Ammon's horn (tissue), 1 donor: ENCODE measurements at places on chromosomes 6 and 20.

DNA sequence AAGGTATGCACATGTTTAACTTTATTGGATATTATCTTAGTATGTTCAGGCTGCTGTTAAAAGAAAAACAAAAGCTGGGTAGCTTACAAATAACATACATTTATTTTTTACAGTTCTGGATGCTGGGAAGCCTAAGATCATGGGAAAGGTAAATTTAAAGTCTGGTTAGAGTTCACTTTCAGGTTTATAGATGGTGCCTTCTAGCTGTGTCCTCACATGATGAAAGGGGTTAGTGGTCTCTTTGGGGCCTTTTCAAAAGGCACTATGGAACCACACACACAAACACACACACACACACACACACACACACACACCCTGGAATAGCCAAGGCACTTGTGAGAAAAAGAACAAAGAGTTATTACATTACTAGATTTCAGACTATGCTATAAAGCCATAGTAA, 805.8 kb upstream of the GJE1 start:
- DNase-seq, result no peak

DNA sequence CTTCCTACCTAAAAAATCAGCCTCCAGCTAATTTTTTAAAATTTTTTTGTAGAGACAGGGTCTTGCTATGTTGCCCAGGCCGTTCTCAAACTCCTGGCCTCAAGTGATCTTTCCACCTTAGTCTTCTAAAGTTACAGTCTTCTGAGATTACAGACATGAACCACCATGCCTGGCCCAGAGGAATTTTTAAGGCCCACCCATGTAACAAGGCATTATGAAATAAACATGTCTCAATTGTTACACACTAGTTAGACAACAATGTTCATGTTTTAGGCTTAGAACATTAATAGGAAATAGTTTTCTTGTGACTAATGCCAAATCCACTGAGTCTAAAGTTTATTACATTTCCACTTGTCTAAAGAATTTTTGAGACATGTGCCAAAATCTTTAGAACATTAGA, 221.2 kb downstream of the LAMA2 start:
- DNase-seq, result no peak

GRCh38 chr6:121351916-121352315, 17.6 kb upstream of the TBC1D32 start:
- DNase-seq, result no peak

- no peak for DNase-seq
These were observed 228.4 kb upstream of the RSPO3 start for GRCh38 chr6:126890055-126890454.

GRCh38 chr6:125539892-125540291, 209.5 kb upstream of the HEY2 start:
- DNase-seq, result no peak

DNA sequence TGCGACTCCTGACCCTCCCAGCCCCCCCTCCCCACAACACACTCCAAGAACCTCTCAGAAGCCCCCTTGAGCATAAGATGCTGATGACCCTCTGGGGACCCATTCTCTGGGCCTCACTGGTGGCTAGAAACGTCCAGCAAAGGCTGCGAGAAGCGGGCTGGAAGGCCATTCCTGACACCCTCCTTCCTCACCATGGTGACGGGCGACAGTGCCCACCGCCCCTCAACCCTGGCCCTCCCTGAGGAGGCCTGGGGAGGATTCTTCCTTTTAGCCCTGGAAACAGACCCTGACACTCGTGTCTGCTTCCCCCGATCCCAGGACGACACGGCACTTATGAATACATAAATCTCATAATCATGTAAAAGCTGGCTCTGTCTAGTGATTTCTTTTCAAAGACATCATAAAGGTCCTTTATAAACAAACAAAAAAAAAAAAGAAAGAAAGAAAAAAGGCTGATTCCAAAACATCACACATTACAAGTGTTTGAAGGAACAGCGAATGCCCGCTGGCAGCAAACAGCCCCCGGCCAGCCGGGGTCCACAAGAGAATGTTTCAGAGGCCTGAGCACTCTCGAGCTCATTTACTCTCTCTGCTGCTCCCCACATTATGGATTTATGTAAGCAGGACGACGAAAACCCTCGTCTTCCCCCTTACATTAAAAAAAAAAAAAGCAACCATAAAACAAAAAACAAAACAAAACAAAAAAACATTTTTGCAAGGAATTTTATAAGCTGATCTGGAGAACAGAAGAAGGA, 40.7 kb downstream of the PREX1 start:
- no peak for DNase-seq

GRCh38 chr6:41780551-41781365, at the start of gene PRICKLE4:
Gene PRICKLE4 (plus strand): TSS chr6:41780782. CDS start chr6:41783474, 2,692 bp downstream.
- peak; percentile 40 for DNase-seq

GRCh38 chr6:143050509-143050908, 10.2 kb upstream of the AIG1 start:
- DNase-seq, result no peak

GRCh38 chr20:45059022-45059728, 41.8 kb downstream of the KCNS1 start:
- peak; percentile 80 for DNase-seq

- DNase-seq, result no peak
These were observed 20.6 kb downstream of the RBCK1 start for GRCh38 chr20:428658-429200.

DNA sequence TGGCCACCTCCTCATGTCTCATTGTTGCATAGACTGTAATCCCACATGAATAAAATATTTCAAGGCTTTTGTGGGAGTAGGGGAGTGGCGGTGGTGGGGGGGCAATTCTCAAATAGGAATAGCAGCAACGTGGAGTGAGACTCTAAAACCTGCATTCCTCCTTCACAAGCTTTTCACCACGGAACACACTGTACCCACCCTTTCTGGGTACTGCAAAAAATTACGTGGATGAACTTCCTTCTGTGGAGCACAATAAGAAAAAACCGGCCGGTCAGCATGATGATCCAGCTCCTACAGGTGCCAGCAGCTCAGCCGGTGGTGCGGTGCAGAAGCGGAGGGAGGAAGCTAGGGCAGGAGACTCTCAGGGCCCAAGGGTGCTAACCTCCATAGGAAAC, 930 bp upstream of the RRAGD start:
- peak; percentile 11 for DNase-seq

GRCh38 chr6:37930288-37930971, 110.9 kb downstream of the ZFAND3 start:
- DNase-seq, result no peak

DNA sequence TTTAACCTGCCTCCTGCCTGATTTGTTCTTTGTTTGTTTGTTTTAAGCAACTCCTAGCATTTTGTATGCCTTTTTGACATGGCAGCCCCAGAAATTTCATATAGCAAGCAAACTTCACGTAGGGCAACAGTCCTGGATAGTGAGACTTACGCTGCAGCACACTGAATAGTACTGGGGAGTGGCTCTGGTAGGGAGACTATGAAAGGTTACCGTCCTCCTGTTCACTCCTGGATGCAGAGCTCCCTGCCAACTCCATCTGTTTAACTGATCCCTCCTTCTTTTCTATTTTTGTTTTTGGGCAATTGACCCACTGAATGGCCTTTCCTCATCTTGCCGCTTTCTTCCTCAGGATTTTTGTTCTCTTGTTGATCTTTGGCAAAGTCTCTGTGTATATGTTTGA, 44.5 kb upstream of the BMP6 start:
- DNase-seq, result no peak

GRCh38 chr6:81638366-81638765, 114.1 kb downstream of the TENT5A start:
- DNase-seq, result no peak

DNA sequence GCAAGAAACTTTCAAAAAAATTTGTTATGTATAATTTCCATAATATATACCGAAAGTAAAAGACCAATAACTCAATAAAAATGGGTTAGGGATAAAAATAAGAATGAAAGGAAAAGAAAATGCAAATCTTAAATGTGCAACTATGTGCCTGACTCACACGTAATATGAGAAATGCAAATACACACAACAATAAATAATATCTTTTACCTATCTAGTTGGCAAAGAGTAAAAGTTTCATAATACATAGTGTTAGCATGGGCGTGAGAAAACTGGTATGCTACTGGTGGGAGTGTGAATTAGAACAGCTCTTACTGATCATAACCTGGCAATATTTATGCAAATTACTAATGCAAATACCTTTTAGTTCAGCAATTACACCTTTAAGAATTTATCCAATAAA, 438.5 kb upstream of the CITED2 start:
- DNase-seq, result no peak

DNA sequence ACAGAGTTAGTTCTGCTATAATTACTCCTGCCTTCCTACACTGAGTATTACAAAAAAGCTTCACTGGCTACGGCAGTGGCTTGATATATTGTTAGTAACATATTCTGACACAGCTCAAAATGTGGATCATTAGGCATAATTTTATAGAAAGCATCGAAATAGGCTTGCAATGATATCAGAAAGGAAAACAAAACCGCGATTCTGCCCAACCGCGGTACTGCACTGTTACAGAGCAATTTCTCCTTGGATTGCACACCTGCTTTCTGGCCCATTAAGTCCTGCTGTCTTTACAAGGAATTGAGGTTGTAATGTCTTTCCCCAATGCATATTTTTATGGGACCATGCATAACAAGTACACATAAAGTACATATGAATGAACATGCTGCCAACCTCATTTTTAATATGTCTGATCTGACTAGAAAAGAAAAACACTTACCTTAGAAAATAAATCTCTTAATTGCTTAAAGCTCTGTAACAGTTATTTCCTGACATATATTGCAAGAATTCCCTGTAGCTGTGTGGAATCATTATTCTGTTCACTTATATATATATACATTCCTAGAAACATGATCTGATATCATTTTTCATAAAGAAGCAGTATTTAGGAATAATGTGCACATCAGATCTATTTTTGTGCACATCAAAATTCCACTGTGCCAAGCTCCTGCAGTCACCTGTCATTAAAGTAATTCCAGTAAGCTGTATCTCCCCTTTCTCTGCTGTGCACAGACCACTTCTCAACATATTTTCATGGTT, 763.9 kb downstream of the HACE1 start:
- DNase-seq, result no peak

DNA sequence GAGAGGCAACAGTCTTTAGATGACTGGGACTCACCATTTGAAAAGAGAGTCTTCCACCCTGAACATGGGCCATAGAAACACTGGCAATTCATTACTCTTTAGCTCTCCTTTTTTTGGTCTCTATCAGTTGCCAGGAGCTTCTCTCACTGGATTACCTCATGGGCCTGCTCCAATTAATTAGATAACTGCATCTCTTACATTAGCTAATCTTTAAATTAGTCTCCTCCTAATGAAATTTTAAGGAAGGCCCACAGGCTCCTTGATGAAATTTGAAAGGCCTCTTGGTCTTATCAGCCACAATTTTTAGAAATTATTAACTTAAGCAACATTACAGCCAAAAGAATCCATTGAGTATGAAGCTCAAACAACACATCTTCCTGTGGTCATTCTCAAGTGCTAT, 184.4 kb downstream of the UNC5CL start:
- DNase-seq, result no peak

- DNase-seq, result no peak
These were observed 12.7 kb downstream of the DPPA5 start for GRCh38 chr6:73341335-73341734.

DNA sequence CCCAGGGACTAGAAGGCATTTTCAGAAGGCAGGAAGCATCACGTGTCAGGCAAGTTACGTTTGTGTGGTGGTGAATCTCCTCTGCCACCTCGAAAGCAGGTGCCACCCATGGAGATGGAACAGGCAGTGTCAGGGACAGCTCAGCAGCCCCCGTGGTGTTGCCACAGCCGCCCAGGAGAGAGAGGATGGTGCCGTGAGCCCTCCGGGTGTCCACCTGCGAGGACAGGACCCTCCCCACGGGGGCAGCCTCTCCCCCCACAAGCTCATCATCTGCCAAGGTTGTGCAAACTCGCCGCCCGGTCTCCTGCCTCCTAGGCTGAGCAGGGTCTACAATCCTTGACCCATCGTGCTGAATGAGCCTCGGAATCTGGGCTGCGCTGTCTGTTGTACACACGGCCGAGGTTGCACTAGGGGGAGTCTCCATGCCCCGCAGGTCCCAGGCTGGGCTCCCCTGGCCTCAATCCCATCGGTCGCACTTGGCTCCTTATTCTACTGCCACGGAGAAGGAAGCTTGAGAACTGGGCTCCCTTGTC, 40.1 kb downstream of the DACT2 start:
- DNase-seq, result no peak

- DNase-seq, result no peak
These were observed 118.0 kb upstream of the FRMD1 start for GRCh38 chr6:168196881-168197635.

DNA sequence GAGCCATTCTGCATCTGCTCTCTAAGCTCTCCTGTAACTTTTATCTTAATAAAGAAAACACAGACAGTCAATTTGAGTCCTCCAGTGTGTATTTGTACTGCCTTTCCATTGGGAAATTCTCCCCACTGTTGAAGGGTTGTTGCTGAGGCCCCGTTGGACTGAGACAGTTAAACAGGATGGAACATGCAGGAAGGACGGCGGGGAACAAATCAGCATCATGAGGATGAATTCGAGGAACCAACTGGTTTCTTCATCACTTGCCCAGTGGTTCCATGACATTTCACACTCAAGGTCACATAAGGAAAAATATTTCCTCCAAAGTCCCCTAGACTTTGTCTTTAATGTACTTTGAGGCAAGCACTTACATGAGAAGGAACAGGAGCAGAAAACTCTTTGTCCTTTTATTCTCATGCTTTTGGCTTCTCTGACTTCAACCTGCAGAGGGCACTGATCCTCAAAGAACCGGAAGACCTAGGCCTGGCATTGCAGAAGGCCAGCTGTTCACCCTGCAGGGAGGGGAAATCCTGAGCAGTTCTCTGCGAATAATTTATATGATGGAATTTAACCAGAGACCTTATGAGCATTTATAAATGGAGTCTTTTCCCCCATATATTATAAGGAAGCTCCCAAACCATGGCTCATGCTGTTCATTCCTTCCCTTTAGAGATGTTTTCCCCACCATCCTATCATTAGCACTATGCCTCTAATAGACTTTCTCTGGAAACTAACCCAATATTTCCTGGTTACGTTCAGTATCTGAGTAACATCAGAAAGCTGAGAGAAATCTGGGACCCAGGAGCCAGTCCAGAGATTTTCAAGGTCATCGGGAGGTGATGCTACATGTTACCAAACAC, 55.2 kb upstream of the ADGRF1 start:
- peak; percentile 87 for DNase-seq

DNA sequence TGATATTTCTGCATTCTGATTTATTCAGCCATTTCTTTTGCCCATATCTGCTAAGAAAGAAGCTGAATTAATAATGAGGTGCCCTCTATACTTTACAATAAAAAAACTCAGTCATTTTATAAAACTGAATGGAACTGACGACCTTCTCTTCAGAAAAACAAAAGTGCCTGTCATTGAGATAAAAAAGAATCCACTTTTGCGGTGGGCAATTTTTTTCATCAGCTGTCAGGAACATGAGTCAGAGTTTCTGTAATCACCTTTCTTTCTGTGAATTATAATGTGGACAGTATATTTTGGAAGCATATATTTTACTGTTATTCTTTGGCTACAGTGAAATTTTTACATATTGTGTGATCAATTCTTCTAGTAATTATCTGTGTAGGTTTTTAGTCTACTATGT, 33.4 kb downstream of the IL20RA start:
- DNase-seq, result no peak

GRCh38 chr6:13375360-13375878, 47.1 kb upstream of the TBC1D7 start:
- no peak for DNase-seq
